ENCODE measurements at places on chromosomes 4 and X.

DNA sequence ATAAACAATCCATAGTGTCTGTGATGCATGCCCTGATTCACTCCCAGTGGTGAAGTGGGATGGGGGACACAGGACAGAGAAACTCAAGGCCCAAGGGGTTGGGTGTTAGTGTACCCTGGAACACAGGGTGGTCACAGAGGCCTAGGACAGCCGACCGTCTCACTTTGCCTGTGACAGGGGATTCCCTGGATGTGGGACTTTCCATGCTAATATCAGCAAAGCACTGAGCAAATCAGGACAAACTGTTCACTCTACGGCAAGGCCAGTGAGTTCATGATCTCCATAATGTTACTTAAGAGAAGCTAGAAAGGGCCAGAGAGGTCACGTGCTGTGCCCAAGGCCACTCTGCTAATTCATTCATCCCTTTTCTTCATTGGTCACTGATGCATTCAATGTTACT is 158.7 kb upstream of the RBPJ start:
- no peak for DNase-seq

DNA sequence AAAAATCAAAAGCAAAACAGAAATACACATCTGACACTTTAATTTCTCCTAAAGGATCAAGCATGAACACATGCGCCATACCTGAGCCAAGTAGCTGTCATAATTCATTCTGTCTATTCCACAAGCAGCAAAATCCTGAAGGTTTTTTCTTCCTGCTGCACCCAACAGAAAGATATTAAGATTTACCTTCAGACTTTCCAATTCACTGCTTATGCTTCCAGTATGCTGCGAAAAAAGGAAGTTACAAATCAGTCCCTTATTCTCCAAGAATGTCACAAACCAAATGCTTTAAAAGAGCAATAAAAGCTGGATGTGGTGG is 29.2 kb upstream of the FGFBP2 start:
- peak; percentile 14 for DNase-seq

DNA sequence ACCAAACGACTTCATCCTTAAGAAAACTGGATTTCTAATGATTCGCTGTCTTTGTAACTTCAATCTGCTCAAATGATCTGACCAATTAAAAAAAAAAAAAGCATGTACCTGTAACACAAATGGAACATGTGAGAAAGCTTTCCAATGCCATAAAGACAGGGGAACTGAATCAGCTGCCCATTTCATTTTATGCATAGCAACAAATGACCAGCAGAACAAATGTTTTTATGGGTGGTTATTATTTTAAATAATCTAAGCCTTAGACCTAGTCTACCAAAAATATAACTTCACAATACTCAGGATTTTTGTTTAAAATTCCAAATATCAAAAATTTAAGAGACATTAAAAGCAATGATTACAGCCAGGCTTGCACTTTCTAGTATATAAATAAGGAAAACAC is 145.7 kb downstream of the NR3C2 start:
- no peak for DNase-seq

- DNase-seq = no peak
Measured at GRCh38 chrX:24646006-24646405, 1.1 kb downstream of the PCYT1B start.

DNA sequence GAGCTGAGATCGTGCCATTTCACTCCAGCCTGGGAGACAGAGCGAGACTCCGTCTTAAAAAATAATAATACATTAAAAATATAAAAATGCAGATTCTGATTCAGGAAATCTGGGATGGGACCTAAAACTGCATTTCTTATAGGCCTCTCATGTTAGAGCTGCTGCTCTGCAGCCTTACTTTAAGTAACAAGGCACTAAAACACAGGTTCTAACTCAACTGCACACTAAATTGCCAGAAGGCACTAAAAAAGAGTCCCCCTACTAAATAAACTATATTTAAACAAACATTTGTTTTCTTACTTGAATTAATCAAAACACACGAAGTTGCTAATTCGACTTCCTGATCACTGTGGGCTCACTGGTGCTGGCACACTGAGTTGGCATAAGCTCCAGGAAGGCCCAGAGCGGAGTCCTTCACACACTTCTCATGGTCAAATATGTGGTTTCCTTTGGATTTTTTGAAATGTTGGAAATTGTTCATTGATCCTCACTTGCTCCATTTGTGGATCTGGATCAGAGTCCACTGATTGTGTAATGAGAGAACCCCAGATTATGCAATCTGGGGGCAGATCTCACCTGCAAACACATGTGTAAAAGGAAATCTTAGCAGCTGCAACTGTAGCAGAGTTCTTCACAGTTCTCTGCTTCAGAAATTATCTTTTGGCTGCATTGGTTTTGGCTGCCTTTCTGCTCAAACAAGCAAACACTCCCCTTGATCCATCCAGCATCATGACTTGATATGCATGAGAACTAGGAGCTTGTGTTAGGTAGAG is 59.3 kb downstream of the AFF1 start:
- no peak for DNase-seq

DNA sequence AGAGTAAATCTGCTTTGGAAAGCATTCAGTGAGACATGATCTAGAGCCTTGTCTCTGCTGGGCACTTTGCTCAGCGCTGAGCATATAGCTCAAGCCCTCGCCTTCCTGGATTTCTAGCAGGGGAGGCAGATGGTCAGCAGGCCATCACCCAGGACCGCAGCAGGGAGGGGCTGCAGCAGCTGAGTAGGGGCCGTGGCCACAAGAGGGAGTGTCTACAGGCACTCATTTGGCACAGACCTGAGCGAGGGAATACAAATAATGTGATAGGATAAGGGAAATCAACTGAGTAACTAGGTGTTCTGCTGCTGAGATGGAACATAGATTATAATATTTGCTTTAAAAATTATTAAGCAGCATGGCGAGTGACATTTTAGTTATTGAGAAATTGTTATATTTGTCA is 30.2 kb downstream of the OFD1 start:
- DNase-seq = no peak

DNA sequence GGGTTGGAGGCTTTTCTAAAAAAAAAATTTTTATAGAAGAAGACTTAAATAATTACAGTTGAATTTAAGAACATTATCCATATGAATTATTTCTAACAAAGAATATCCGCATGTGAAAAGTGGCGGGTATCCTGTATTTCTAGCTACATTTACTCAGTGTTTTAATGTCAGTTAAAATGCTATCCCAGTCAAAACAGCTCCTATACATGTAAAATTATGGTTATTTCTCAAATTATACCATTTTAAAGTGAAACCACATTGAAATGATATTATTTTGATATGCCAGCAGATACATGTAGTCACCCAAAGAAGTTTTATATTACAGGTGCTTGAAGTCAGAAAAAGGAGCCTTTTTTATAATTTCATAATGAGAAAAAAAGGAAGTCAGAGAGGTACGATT is 168.5 kb upstream of the ATOH1 start:
- no peak for DNase-seq

DNA sequence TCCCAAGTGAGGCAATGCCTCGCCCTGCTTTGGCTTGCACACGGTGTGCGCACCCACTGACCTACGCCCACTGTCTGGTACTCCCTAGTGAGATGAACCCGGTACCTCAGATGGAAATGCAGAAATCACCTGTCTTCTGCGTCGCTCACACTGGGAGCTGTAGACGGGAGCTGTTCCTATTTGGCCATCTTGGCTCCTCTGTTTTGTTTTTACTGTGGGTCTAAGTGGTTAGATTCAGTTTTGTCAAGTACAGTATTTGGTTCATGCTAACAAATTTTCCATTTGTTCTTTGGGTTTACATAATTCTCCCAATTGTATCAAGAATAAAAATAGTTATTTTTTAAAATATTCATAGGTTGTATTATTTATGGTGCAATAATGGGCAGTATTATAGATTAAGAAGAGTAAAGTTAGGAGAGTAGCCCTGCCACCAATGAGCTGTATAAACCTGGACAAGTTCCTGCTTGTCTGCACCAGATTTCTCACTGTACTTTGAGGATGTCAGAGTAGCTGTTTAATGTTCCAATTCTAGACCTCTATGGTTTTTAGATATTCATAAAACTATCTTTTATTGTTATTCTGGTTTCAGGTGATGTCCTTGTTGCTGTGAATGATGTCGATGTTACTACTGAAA is 23.4 kb downstream of the INTU start:
- DNase-seq = no peak

GRCh38 chr4:3291969-3292570 is 751 bp upstream of the RGS12 start:
- peak; percentile 49 for DNase-seq

- no peak for DNase-seq
Measured at GRCh38 chrX:14903891-14904290, 30.7 kb downstream of the MOSPD2 start.

DNA sequence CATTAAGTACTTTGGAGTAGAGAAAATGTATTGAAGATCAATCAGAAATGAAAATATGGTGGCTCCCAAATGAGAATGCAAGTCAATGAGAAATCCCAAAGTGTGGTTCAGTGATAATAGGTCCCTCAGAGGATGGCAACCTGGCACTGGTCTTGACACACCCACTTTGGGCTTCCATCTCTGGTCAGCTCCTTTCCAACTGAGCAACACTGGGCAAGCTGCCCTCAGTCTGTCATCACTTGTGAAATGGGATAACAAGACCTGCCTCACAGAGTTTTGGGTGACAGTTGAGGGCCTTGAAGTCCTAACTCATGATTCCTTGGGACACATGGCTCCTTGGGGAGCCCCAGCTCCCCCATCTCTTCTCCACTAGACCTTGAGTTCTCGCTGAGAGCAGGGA is 29.0 kb upstream of the MAMLD1 start:
- DNase-seq = no peak

DNA sequence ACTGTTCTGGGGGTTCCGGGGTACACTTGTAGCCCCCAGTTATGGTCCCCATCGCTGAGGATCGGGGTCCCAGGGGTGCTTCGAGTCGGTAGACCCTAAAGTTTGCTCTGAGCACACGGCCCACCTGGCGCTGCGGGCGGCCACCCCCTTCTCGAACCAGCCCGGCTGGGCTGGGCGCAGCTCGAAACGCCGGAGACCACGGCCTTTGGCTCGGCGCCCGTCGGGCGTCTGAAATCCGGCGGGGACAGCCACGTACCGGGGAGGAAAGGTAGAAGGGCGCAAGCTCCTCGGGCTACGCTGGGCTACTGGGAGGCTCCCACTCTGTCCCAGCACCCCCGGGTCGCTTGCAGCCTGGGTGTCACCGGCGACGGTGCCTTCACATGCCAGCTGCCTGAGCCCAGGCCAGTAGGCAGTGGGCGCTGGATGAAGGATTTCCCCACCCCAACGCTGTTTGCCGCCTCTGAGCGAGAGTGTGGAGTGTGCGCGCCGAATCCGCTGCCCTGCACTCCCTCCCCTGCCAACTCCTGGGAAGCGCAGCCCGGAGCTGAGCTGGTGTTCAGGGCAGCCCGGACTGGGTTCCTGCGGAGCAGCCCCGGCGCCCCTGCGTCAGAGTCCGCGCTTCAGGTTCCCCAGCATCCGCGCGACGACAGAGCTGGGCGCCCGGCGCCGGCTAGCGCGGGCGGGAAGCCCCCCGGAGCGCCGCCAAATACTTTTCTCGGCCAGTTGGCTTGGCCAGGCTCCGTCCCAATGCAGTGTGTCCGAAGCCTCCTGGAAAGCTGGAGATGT is 637 bp downstream of the MAMLD1 start:
- peak; percentile 47 for DNase-seq

- no peak for DNase-seq
Measured at GRCh38 chrX:108105473-108105872, 13.9 kb downstream of the ATG4A start.

- DNase-seq = no peak
Measured at GRCh38 chr4:105092356-105092755, 54.3 kb upstream of the TET2 start.

- peak; percentile 38 for DNase-seq
Measured at GRCh38 chrX:55714161-55714560, 3.4 kb upstream of the RRAGB start.

DNA sequence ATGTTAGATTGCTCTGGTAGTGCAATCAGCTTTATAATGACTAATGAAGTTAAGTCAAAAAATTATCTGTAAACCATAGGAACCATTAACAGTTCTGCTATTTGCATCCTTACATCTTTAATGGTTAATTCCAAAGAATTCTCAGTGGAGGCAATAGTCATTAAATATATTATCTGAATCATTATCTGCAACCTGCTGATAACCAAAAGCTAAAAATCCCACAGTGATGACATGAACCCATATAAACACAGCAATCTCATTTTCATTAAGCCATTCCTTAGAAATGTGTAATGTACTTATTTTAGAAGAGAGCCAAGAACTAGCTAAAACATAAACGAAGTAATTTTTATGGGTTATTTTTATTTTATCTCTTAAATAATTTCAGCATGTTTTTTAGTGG is 60.2 kb downstream of the MAGEB16 start:
- no peak for DNase-seq

DNA sequence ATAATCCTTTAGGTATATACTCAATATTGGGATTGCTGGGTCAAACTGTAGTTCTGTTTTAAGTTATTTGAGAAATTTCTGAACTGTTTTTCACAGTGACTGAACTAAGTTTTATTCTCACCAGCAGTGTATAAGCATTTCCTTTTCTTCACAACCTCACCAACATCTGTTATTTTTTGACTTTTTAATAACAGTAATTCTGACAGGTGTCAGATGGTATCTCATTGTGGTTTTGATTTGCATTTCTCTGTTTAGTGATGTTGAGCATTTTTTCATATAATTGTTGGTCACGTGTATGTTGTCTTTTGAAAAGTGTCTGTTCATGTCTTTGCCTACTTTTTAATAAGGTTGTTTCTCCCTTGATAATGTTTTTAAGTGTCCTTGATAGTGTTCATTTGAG is 112.6 kb downstream of the LINC00632 start:
- DNase-seq = no peak

- no peak for DNase-seq
Measured at GRCh38 chr4:38995660-38996005, 36.6 kb downstream of the TMEM156 start.

- DNase-seq = peak; percentile 53
Measured at GRCh38 chrX:25721564-25721963, 416.6 kb upstream of the MAGEB18 start.

DNA sequence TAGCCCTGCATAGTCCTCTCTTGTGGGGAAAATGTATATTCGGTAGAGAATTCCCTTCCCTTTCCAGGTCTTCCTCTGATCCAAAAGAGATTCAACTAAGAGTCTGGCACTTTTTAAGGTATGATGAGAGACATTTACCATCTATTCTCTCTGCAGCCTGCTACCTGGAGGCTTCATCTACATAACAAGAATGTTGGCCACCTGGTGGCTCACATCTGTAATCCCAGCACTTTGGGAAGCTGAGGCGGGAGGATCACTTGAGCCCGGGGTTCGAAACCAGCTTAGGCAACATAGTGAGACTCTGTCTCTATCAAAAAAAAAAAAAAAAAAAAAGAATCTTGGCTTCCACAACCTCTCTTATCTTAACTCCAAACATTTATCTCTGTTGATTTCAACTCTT is 40.4 kb upstream of the NOCT start:
- DNase-seq = no peak

Data from KBM-7 (cell line).